H54 (cell line): ENCODE measurements at places on chromosomes 6 and 20.

- no peak for DNase-seq
Measured at GRCh38 chr20:21713901-21714296, 8.4 kb downstream of the PAX1 start.

DNA sequence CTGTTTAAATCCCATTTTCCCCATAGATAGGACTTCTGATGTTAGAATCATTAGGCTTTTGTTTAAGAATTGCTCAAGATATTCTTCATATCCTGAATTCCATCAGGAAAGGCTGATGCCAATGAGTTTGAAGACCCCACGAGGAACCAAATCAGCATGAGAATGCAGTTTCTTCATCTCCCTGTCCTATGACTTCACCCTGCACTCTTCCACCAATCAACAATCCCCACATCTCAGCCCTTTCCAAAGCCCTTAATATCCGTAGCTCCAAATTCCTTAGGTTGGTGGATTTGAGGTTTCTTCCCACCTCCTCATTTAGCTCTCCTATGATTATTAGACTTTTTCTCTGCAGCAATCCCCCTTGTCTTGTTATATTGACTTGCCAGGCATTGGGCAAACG lies 88.3 kb upstream of the PRND start:
- no peak for DNase-seq

GRCh38 chr20:44952731-44953130 lies 7.5 kb downstream of the TOMM34 start:
- DNase-seq: no peak

- no peak for DNase-seq
Measured at GRCh38 chr6:159726255-159726917, 920 bp upstream of the WTAP start.

DNA sequence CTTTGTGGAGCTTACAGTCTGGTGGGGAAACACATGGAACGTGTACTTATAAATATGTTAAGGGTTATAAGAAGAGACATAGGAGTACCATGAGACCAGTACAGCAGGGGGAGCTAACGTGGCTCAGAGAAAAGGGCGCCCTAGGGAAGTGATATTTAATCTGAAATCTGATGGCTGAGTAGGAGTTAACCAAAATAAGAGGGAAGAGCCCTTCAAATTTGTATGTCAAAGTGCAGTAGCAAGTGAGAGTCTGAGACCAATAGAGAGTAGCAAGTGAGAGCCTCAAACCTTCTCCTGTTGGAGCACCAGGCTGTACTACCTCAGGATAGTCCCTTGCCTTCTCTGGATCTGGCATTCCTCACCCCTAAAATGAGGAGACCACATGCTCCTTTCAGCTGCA lies 6.1 kb upstream of the PKIG start:
- no peak for DNase-seq

DNA sequence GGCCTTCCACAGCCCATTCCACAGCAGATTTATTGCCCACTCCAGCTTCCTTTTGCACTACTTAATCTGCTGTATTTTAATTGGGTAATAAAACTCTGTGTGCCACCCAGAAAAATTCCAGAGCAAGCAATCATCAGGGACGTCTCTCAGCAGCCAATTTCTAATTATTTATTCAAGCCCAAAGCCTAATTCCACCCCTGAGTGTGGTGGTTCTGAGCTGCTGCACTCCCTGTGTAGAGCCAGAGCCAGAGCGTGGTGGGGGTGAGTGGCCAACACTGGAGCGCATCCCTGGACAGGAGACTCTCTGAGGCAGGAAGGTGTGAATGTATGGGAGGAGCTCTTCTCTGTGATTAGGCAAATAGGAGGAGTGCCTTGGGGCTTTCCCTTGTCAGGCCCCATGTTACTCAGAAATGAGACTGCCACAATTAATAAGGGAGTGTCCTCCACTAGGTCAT lies 66.1 kb downstream of the CD24 start:
- DNase-seq: no peak

- DNase-seq: no peak
Measured at GRCh38 chr6:123524781-123525180, 112.0 kb downstream of the TRDN start.

- no peak for DNase-seq
Measured at GRCh38 chr20:59821201-59821600, 112.2 kb downstream of the SYCP2 start.

DNA sequence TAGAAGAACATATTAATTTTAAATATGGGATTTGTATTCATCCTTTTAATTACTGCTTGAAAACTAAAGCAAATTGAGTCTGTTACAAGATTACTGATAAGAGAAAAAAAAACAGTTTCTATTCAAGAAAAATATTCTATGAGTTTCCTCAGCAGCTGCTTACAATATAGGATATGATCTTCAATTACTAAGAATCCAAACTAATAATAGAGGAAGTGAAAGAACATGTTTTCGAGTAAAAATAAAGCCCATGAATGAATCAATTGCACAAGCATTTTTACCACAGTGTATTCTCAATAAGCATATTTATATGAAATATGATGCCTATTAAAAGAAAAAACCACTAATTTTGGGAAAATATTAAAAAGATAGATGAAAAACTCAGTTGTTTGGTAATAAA lies 63.4 kb downstream of the AHI1 start:
- DNase-seq: no peak

DNA sequence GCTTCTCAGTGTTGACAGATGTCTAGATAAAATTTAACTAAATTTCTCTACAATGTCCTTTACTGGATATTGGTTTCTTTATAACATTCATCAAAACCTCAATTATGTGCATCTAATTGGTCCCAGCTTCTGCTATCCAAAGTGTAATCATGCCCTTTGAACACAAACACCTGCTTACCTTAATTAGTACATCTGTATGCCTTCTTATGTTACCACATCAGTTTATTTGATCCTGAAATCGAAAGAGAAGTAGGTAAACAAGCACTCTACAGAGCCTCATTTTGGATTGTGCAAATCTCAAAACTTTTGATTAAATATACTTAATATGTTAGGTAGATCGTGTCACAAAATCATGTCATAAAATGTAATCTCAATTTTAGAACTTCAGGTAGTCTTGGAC lies 36.5 kb downstream of the TAB2 start:
- no peak for DNase-seq

GRCh38 chr6:30687659-30688431 lies 1.4 kb upstream of the PPP1R18 start:
- no peak for DNase-seq

- no peak for DNase-seq
Measured at GRCh38 chr6:1380625-1381427, 8.6 kb upstream of the FOXF2 start.

- DNase-seq: no peak
Measured at GRCh38 chr20:32638848-32639247, 34.9 kb downstream of the C20orf203 start.

- DNase-seq: no peak
Measured at GRCh38 chr6:106927531-106928398, 46.8 kb downstream of the CD24 start.

- DNase-seq: no peak
Measured at GRCh38 chr20:4891190-4891763, 110.0 kb downstream of the SLC23A2 start.

DNA sequence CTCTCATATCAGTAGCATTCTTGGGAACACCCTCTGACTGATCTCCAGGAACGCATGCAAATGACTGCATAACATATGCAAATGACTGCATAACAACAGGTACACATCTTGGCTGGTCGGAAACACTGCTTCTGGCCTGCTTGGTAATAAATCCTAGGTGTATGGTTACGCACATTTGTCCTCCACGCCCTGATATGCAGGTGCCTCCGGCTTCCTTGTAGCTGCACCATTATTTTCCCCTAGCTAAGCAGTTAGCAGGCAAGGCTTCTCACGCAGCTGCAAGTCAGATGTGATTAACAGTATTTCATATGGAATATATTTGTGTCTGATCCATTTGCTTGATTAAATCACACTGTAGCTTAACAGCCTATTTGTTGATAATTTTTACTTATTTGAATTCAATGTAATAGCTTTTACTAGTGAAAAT lies 5.9 kb downstream of the RPS6KA2 start:
- DNase-seq: no peak

DNA sequence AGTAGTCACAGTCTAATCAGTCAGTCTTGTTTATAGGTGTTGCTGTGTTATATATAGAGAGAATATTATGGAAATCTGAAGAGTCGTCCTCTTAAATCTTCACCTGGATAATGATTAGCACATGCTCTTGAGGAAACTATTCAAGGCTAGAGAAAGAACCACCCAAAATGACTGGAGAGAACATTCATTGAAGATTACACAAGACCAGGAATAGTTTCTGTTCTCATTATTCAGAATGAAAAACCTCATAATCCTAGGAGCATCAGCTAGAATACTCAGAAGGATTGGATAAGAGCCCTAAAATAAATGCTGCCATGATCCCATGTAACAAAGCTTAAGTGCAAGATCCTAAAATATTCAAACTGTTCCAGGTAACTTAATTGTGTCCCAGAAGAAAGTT lies 278.2 kb upstream of the PREP start:
- no peak for DNase-seq

DNA sequence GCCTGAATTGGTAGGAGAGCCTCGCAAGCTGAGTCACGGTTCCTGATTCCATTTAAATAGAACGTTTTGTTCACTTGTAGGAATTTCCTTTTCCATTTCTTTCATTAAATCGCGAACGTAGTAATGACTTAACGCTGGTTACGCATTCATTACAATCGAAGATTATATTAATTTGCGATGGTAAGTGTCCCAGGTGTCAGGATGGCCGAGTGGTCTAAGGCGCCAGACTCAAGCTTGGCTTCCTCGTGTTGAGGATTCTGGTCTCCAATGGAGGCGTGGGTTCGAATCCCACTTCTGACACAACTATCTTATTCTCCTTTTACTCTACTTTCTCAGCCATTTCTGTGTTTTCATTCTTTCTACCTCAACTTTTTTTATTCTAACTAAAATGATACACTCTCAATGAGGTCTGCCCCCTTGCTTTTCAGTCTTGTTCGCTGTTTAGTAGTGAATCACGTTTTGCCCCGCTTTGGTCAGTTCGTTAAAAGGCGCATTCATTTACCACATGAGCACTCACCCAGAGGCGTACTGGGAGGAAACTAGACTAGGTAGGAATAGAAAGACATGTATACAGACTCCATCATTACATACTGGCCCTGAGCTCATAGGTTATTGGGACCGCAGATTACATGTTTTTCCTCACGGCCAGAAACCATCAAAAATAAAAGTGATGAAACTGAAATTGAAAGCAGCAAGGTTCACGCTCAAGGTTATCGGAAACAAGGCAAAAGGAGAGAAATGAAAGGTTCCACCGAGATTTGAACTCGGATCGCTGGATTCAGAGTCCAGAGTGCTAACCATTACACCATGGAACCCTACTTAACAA lies 17.3 kb upstream of the TRIM27 start:
- DNase-seq: no peak

DNA sequence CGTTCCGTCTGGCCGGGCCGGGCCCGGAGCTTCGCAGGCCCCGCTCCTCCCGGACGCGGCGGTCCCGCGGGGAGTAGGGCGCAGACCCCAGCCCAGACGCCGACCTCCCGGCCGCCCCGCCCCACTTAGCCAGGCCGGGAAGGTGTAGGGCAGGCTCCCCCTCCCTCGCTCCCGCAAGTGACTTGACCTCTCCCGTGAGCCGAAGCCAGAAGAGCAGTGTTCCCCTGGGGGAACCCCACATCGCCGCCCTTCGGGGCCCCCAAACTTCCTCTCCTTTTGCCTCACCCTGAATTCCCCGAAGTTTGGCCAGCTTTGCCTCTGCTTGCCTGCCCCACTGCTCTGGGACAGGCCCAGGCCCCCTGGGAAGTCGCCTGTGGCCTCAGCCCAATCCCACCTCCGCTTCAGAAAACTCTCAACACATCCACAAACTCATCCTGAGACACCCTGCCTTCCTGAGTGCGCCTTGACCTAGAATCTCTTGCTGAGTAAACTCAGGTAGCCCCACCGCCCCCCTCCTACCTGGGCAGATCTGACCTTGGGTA lies 524 bp upstream of the NOL4L start:
- no peak for DNase-seq

DNA sequence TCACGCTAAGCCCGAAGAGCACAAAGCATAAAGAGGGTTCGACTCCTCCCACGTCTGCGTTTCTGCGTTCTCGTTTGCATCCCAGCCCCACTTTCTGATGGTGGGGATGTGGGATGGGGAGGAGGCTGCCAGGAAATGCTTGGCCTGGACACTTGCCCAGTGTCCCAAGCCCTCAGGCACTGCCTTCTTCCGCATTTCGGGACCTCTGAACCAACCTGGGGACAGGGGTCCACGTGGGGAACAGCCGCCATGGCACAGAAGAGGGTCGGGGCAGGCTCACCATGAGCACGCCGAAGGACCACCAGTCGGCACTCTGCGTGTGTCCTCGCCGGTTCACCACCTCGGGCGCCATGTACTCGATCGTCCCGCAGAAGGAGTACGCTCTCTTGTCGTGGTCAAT lies 88.2 kb downstream of the RAMACL start:
- DNase-seq: no peak

DNA sequence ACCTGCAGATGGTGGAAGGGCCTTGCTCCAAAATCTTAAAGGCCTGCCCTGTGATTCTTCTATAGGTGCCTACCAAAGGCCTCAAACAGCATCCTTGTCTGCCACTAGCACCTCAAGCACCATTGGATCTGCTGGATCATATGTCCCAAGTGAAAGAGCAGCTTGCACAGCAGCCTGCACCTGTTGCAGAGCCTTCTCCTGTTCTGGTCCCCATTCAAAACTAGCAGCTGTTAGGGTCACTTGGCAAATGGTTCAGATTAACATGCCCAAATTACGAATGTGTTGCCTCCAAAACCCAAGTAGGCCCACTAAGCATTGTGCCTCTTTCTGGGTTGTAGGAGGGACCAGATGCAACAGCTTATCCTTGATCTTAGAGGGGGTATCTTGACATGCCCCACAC lies 99.6 kb upstream of the F13A1 start:
- DNase-seq: no peak

- DNase-seq: no peak
Measured at GRCh38 chr6:139373154-139373927, 1.1 kb downstream of the CITED2 start.

DNA sequence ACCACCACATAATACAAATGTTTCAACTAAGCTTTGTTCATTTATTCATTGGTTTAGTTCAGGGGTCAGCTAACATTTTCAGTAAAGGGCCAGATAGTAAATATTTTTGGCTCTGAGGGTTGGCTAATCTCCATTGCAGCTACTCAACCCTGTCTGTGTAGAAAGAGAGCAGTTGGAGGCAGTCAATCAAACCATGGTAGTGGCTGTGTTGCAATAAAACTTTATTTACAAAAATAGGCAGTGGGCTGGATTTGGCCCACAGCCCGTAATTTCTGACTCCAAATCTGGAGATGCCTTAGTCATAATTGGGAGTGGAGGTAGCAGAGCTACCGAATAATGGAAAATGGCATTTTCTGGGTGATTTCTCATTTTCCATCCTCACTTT lies 242.5 kb upstream of the ZFP64 start:
- no peak for DNase-seq

DNA sequence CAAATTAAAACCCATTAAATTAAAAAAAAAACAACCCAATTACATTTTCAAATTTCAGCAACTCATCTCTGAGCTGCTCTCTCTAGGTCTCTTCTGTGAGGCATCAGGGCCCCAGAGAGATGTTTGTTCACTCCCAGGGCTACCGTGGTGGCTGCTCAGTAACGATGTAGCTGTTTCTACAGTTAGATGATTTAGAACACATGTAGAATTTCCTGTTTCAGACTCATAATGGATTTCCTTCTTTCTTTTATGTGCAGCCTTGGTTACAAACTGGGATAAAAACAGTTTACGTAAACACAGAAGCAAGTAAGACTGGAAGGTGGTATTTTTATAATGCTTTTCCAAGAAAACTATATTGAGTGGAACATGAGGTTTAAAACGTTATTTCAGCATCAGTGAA lies 116.1 kb upstream of the CCN2 start:
- DNase-seq: no peak

- DNase-seq: no peak
Measured at GRCh38 chr6:88502391-88502790, 336.2 kb upstream of the CNR1 start.

- DNase-seq: no peak
Measured at GRCh38 chr6:39225543-39225942, 3.7 kb downstream of the KCNK5 start.
